H9 (cell line): ENCODE measurements at places on chromosomes 7 and 10. TPM values are rescaled to one million over a fixed set of nuclear protein-coding genes. Genes with fewer than 3 reads are reported as not detected.

The KRIT1 gene
- 34.9 and 38.1 TPM in 2 replicates for total RNA-seq

DNA sequence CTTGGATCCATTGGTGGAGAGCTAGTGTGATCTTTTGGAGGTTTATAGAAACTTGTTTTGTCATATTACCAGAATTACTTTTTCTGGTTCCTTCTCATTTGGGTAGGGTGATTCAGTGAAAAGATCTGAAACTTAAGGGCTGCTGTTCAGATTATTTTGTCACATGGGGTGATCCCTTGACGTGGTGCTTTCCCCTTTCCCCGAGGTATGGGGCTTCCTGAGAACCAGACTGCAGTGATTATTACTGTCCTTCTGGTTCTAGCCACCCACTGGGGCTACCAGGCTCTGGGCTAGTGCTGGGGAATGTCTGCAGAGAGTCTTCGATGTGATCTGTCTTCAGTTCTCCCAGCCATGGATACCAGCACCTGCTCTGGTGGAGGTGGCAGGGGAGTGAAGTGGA is 1030.0 kb downstream of the GRM8 start:
- no peak for DNase-seq

The ACSM6 gene
- total RNA-seq: 0.18 TPM in 1 of 2 replicates, not detected in the other

The AKR1E2 gene
- total RNA-seq: 2.2 and 2.5 TPM in 2 replicates

DNA sequence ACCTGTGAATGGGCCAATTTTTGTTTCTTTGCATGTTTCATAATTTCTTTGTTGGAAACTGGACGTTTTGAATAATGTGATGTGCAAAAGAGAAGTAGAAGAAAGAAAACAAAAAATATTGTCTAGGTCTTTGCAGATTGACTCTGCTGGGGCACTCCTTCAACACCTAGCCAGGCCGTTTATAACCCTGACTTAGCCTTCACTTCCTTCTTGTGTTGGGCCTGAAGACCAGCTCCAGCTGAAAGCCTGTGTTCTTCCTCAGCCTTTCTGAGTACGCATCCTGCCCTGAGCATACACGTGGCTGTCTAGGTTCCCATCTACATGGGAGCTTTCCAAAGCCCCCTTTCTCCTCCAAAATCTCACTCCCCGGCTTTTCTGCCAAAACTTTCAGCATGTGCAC is 41.9 kb downstream of the LMTK2 start:
- DNase-seq: no peak

- DNase-seq: no peak
Measured at GRCh38 chr7:141483044-141483443, 68.2 kb upstream of the AGK start.

DNA sequence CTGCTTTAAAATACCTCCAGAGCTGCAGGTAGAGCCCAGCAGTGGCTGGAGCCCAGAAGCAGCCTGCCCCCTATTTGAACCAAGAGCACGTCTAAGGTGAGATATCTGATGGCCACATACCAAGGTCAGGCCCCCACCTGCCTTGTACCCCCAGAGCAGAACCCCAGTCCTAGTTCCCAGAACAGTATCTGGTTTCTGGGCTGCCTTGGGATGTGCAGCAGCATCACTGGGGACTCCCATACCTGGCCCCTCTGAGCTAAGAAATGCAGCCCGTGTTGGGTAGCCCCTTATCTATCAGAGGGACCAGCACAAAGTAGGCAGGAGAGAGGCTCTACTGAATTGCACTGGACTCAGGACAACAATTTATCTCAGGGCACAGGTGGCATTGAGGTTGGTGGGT is 8.9 kb downstream of the SFTPD start:
- no peak for DNase-seq
